ENCODE measurements at places on chromosomes 4 and X.

GRCh38 chr4:81747242-81747930 is 275.7 kb upstream of the RASGEF1B start:
- no peak for DNase-seq

DNA sequence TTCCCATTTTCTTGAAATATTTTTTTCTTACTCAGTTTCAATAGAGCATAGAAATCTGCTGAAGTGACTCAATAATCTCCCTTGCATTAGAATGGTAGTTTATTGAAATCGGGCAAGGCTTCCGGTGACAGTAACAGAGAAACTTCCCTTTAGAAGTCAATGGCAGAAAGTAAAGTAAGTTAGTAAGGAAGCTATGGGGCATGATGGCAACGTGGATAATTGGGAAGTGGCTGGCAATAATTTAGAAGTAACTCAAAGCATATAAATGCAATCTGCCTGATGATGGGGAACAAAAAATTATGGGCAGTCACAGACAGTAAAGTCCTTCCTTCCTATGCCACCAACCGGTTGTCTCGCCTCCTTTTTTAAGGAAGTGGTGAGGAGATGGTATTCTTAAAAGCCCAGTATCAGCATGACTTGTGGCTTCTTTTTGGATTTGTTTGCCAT is 7.6 kb downstream of the CYBB start:
- DNase-seq = no peak

GRCh38 chrX:14896273-14896672 is 23.1 kb downstream of the MOSPD2 start:
- no peak for DNase-seq

DNA sequence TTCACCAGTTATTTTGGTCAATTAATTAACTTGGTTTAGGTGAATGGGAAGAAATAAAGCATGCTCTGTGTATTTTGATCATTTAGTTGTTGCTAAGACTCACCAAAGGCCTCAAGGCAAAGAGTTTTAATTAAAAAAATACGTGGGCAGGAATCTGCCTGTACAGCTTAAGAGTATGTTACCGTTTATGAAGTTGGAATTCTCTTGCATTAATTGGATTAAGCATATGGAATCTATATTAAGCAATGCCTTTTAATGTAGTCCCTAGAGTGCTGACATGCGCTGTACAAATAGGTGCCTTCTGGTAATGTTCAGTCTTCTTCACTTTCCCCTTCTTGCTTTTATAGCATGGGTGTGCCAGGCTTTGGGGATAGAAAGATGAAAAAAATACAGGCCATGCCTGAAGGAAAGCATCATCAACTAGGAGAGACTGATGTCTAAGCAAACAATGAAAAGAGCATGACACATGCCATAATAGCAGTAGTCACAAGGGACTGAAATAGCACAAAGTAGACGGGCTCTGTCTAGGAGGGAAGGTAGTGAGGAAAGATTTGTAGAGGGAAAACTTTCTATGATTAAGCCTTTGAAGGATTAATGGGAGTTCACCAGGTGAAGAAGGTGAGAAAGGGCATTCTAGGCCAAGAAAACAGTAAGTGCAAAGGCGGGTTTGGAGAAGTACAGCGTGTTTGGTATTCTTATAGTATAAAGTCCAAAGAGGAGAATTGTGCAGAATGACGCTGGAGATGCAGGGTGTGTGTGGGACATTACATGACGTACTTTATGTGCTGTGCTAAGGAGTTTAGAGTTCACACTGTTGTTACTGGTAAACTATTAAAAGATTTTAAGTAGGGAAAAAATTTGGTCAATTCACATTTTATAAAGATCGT is 226.1 kb upstream of the ANXA3 start:
- DNase-seq = no peak

DNA sequence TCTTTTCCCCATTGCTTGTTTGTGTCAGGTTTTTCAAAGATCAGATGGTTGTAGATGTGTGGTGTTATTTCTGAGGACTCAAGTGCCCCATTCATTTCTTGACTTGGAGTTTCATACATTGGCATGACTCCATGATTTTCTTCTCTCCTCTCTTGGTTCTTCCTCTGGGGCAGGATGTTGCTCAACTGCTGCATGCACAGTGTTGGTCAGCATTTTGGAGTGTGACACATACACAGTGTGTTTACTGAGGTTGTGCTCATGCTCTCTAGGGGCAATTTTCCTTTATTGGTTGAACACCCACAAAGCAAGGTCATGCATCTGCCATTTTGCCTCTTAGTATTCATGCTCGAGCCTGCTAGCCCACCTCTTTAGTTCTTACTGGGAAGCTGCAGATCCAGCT is 1993.8 kb downstream of the ARAP2 start:
- DNase-seq = no peak

DNA sequence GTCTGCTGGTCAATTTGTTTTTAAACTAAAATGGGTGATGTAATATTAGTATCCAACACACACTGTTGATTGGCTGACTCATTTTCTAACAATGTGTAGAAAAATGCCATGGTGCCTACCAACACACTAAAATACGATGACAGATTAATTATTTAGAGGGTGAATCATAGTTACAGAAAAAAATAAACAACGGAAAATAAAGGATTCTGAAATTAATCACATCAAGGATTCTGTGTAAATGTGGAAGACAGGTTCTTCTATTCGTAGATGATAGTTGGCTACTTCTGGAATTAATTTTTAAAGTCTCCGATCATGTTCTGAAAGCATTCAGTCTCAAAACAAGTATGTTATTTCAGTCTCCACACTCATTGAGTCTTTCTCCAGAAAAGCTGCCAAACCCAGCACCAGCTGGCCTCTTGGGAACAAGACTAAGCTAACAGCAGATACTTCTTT is 8.2 kb upstream of the IQCM start:
- no peak for DNase-seq

DNA sequence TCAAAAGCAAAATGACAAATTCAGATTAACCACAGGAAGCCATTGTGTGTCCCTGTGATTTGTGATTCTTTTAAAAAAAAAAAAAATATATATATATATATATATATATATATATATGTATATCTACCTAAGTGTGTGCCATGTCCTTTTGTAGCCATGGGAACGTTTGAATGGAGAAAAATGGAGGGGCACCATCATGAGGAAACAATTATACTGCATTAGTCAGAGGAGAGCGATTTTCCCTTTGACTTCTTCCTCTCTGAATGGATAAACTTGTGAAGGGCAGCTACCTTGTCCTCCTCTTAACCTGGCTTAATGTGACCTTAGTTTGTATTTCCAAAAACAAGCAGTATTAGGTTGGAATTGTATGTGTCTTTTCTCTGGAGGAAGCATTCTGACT is 23.3 kb upstream of the CBLL2 start:
- no peak for DNase-seq

DNA sequence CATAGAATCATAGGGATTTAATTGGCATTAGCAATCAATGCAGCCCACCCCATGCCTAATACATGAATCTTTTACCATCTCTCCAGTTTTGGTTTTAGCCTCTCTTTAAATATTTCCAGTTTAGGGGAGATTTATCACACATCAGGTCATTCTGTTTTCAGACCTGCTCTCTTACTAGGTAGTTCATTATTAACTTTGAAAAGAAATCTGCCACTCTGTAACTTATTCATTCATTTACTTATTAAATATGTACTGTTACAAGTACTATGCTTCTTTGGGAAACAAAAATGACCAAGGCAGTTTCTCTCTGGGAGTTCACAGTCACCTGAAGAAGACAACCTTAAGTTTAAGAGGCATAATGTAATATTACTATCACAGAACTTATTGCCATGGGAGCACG is 62.1 kb downstream of the USO1 start:
- no peak for DNase-seq

- DNase-seq = no peak
Observed at GRCh38 chr4:83830138-83830888, 294.4 kb downstream of the GPAT3 start.

DNA sequence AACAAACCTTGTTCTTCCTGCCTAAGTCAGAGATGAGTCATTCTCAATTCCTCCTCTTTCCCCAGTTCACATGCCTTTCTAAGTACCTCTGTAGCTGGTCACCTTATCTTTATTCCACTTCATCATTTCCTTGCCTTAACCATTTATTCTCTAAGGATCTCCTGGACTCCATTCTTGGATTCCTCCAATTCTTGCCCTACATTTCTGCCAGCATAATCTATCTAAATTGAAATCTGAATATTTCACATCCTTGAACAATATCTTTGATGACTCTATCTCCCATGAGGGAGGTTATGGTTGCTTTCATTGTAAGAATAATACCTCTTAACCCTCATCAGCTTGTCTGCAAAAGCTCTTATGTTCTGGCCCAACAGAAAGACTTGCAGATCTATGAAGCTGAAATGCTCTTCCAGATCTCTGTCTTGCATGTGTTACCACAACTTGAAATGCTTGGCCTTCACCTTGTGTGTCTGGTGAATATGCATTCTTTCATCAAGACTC is 28.6 kb upstream of the PDE5A start:
- DNase-seq = no peak

DNA sequence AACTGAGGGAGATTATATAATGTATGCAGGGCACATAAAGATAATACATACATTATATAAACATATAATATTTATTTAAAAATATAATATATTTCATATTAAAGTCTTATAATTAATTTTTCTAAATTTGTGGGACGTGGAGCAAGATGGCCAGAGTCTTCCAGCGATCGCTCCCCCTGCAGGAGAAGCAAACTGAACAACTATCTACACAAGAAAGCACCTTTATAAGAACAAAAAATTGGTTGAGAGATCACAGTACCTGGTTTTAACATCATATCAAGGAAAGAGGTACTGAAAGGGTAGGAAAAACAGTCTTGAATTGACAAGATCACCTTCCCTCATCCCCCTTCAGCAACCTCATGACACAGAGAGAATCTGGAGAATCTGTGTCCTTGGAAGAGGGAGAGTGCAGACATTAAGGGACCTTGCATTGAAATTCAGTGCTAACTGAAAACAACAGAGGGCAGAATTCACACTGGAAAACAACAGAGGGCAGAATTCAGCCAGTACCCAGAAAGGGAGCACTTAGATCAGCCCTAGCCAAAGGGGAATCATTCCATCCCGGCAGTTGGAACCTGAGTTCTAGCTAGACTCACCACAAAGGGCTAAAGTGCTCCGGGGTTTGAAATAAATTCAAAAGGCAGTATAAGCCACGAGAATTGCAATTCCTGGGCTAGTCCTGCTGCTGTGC is 262.5 kb upstream of the NDST3 start:
- no peak for DNase-seq

DNA sequence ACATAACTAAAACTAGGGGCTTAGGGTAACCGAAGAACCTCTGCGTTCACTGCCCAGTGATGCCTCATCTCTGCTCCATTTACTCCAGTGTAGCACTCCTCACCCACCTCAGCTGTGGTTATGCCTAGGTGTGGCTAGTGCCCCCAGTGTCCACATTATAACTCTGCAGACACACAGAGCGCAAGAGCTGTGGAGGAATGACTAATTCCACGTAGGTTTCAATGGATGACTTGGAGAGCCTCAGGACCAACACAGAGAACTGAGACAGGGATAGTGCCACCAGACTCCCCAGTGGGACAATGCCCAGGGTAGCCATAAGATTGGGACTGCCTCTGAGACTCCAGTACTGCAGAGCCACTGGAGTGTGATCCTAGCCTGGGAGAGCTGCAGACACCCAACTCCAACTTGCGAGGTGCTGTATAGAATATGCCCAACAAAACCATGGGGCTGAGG is 542.4 kb upstream of the DIPK2B start:
- DNase-seq = peak; percentile 21

DNA sequence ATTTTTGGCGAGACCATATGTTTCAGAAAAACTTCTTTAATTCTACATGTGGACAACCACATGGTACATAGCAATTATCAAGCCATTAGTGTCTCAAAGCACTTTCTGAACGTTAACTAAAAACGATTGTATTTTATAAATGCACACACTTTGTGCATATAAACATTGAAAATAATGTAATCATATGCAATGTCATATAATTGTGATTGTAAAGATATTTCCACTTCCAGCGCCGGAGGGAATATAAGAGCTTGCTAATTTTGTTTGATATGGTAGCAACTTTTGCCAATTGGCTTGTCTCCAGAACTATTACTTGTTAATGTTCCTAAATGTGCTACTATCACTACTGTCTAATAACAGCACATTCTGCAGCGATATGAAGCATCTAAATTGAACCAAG is 162.3 kb upstream of the SMIM31 start:
- DNase-seq = no peak

- no peak for DNase-seq
Observed at GRCh38 chrX:31099536-31100090, 27.8 kb upstream of the FTHL17 start.

DNA sequence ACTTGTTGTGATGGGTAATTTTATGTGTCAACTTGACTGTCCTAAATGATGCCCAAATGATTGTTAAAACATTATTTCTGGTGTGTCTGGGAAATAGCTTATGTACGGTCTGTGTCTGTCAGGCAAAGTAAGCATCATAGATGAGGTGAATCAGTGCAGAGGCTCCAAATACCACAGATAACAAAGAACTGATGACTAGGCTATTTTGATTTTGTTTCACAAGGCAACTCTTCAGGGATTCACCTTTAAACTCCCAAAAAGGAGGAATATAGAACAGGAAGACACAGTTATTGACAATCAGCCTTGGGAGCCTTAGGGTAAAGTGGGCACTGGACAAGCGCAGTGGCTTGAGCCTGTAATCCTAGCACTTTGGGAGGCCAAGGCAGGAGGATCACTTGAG is 290.7 kb downstream of the PCDH10 start:
- DNase-seq = no peak

- DNase-seq = no peak
Observed at GRCh38 chr4:87032884-87033533, 98.2 kb downstream of the AFF1 start.

- no peak for DNase-seq
Observed at GRCh38 chr4:78483811-78484210, 67.8 kb upstream of the ANXA3 start.

- DNase-seq = no peak
Observed at GRCh38 chrX:31266203-31267076, 194.6 kb upstream of the FTHL17 start.

- DNase-seq = no peak
Observed at GRCh38 chrX:41739871-41740270, 15.9 kb downstream of the GPR82 start.

GRCh38 chrX:644304-645281 is 14.0 kb downstream of the SHOX start:
- no peak for DNase-seq

- DNase-seq = no peak
Observed at GRCh38 chrX:109327251-109327650, 154.6 kb downstream of the GUCY2F start.

DNA sequence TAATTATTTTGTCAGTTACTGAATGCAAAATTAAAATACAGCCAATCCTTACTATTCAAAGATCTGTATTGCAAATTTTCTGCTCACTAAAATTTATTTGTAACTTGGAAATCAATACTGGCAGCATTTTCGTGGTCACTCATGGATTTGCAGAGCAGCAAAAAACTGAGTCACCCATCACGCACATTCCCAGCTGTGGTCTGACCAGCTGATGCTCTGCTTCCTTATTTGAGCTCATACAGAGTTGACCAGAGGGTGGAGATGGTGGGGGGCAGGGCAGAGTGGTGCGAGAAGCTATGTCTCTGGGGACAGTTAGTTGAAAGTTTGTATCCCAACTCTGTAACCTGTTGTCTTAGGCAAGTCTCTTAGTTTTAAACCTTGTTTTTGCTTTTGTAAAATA is 214.8 kb downstream of the SPCS3 start:
- DNase-seq = no peak
